ENCODE measurements at places on chromosomes 12 and 14.
A peak's percentile ranks its signal among the peaks of the same experiment; 100 is the strongest.

GRCh38 chr14:85252011-85252410, 277.9 kb upstream of the FLRT2 start:
- no peak for DNase-seq

GRCh38 chr12:7869137-7869536, 3.6 kb downstream of the SLC2A14 start:
- no peak for DNase-seq

DNA sequence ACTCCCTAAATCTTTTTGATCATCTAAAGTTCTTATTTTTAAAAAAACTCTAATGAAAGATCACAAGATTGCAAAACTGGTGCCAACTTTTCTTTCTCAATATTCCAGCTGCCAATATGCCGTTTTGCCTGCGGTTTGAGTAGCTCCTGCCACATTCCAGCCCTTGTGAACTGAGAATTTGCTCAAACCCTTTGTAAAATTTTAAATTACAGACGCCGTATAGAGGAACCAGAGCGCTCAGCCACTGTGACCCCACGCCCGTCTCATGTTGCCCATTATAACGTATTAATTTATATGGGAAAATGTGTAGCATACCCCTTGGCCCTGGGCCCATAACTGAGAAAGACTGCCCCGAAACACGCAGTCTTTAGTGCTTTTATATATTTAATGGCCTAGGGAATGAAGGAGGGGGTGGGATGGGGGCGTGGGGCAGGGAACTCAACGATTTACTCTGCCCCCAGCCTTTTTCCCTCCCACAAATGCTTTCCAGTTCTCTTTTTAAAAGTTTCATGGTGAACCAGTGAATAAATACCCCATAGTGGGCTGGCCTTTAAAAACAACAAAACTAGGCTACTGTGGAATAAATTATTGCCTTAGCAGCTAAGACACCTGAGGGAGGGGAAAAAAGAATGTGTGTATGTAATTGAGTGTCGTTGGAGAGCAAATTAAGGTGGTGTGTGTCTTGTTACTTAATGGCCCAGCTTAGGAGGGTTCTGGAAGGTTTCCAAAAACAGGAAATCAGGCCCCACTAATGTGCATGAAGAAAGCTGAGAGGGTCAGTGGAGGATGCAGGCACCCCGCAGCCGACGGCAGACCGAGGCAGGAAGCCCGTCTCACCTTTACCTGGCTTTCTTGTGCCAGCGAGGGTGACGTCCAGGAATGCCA, 45.7 kb upstream of the RFLNA start:
- no peak for DNase-seq

GRCh38 chr12:120247621-120248030, 17.9 kb downstream of the PXN start:
- no peak for DNase-seq

GRCh38 chr12:49462083-49462744, 76.6 kb upstream of the KCNH3 start:
- no peak for DNase-seq

GRCh38 chr12:70815971-70816391, 104.6 kb downstream of the PTPRR start:
- DNase-seq = peak; percentile 44

DNA sequence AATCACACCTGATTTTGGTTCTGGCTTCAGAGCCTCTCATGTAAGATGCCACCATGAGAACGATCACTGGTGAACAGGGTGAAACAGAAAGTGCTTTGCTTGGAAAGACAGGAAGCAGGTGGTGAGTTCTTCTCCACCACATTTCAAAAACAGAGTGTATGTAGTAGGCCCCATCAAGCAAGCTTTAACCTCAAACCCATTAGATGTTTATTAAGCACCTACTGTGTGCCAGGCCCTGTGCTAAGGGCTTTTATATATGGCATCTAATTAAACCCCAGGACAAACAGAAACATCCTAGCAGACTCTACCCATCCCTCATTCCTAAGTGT, 47.8 kb upstream of the MED13L start:
- no peak for DNase-seq

GRCh38 chr14:61461808-61462275, 140.5 kb downstream of the PRKCH start:
- DNase-seq = peak; percentile 50

- DNase-seq = no peak
These were observed 54.4 kb downstream of the ARL6IP4 start for GRCh38 chr12:123034865-123035264.

DNA sequence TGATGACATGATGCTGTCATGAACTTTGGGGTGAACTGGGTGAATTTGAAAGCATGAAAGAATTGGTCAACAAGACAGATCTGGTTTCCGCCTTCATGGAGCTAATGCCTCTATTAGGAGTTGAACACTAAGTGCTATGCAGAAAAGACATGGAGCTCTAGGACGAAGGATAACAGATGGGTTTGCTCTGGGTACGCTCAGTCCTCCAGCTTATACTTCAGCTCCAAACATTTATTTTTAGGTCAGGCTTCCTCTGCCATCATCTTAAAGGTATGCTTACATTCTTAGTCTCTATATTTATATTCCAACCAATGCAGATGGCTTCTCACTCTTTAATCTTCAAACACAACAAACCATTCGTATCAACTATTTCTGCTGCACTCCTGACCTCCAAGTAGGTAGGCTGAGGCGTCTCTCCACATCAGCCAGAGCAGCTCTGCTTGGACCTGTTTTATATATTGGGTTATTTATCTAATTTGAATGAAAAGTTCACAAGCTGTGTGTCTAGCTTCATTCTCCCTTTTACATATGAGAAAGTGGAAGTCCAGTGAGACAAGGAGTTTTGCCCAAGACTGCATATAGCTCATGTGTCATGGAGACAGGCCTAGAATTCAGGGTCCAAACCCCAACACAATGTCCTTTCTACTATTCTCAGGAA, 226.3 kb downstream of the SPTSSA start:
- DNase-seq = no peak

DNA sequence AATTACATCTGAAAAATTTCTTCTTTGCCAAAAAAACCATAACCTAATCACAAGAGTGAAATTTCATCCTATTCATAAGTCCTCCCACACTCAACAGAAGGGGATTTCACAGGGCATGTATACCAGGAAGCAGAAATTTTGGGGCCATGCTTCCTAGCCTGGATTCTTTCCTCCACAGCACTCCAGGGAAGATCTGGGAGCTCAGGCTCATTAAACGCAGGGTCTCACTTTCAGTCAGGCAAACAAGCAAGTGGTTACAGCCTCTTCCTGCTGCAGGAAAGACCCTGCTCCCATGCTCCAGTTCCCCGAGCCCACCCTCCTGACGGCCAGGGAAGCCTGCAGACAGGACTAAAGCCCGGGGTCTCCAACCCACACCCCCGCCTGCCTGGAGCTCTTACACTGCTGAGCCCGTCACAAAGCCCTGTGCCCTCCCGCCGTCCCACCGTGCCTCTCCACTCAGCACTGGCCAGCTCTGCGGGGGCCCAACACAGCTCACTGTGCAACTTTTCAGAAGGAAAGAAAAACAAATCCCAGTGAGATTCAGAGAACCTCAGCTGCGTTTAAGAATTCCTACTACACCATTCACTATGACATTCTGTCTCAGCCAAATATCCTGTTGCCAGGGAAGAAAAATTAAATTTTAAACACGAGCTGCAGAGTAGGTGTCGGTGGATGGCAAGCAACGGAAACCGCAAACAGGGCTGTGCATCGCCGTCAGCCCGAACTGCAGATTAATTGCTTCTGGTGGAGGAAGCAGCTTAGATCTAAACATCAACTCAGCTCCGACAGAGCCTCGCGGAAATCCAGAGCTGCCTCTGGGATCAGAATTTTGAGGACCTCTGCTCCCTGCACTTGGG, 106.7 kb upstream of the SFSWAP start:
- DNase-seq = no peak

- DNase-seq = no peak
These were observed 5.6 kb upstream of the TBK1 start for GRCh38 chr12:64446295-64446694.

GRCh38 chr12:108879615-108880254, at the start of gene DAO:
Gene DAO, plus strand, starts transcription at chr12:108880092. Its CDS starts 4,915 bp downstream, at chr12:108885007.
- no peak for DNase-seq

GRCh38 chr12:122087431-122088178, 9.0 kb downstream of the MLXIP start:
- DNase-seq = no peak

DNA sequence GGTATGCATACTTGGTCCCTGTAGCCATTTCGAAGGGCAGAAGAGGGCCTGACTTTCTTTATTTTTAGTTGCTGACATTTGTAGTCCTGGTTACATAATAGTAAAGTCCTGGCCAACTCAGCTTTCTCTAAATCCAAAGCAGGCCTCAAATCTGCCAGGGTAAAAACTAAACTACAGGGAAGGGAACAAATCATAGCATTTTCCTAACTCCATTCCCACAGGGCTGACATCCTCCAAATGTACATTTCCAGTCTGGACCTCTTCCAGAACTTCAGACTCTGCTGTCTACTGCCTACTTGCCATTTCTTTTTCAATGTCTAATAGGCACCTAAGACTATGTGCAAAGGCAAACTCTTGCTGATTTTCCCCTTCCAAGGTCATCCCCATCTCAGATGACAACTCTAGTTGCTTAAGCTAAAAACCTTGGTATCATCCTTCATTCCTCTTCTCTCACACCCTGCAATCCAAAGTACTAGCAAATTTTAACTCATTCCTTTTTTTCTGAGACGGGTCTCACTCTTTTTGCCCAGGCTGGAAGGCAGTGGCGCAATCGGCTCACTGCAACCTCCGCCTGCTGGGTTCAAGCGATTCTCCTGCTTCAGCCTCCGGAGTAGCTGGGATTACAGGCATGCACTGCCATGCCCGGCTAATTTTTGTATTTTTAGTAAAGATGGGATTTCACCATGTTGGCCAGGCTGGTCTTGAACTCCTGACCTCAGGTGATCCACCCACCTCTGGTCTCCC, 2.0 kb downstream of the DDIT3 start:
- no peak for DNase-seq

All from large intestine (tissue), 12 donors.